ENCODE measurements at places on chromosomes 4 and X.
A peak's percentile ranks its signal among the peaks of the same experiment; 100 is the strongest.

- H3K4me3 ChIP-seq, result no peak overlapping the region
- no peaks in the 10 kb centered on the region for H3K27me3 ChIP-seq
- 0 out of 2 replicates have a peak, but pooled peaks cover 2% of the 10 kb centered on the region for H3K36me3 ChIP-seq
- no peak overlapping the region for H3K27ac ChIP-seq
- H3K4me1 ChIP-seq, result peaks cover 49% of the 10 kb centered on the region
- no peak for DNase-seq
Measured at GRCh38 chr4:153543351-153543750, 77.2 kb downstream of the TMEM131L start.

DNA sequence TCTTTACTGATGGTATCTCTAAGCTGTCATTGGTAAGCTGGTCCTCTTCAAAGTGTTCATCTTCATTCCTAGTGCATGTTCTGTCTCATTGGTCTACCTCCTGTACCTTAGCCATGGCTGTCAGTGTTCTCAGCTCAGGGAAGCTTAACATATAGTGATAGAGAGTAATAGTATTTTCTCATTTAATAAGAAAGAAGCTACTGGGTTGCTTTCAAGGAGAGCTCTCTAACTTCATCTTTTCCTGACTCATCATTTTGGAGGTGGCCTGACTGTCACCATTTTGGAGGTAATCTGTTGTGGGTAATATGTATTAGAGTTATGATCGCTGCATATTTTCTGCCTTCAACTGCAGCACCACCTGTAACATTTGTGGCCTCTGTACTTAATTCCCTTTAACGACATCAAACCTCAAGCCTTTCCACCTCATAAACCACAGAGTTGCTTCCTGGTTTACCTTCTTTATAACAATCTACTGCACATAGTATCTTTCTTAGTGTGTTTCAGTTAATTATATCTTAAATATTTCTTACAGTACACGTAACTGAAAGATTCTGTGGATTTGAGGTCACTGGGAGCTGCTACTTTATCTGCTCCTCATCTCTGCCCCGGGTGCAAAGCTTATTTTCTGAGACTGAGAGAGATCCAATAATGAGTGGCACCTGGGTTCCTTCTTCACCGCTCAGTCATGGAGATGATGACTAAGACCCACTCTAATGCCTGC, 474.0 kb upstream of the TECRL start:
- H3K4me3 ChIP-seq, result no peak overlapping the region
- H3K36me3 ChIP-seq, result no peaks in the 10 kb centered on the region
- no peaks in the 10 kb centered on the region for H3K27me3 ChIP-seq
- peaks cover 4% of the 10 kb centered on the region for H3K4me1 ChIP-seq
- H3K27ac ChIP-seq, result no peak overlapping the region

DNA sequence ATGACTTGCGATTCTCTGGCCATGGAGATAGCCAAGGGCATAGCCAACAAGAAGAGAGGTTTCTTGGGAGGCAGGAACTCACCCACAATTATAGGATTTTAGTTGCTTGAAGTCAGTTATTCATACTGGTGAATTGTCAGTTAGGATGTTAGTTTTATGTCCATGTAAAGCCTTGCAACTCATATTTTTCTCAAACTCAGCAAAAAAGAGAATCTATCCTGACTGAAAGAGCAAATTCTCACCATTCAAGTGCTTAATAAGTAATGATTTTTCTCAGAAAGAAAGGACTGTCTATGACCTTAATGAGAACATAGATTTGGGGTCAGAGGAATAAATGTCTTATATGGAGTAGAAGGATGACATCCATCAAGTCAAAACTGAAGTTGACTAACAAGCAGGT, 934.5 kb downstream of the STPG2 start:
- H3K4me3 ChIP-seq, result no peak overlapping the region
- DNase-seq, result no peak
- peaks cover 18% of the 10 kb centered on the region for H3K4me1 ChIP-seq
- H3K27me3 ChIP-seq, result no peaks in the 10 kb centered on the region

DNA sequence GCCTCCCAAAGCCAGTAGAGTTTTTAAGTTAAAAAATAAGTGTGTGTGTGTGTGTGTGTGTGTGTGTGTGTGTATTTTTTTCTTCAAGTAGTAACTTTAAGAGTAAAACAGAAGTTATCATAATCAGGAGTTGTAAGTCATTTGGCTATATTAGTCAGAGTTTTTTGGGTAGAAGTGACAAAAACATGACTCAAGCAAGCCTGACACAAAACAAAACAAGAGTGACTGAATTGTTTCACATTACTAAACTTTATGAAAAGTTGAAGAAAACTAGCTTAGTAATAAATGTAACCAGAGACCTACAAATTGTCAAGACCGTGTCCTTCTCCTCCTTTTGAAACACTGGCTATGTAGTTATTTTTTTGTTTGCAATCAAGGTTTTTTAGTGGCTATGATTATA, 738.0 kb upstream of the PITX2 start:
- H3K27ac ChIP-seq, result no peak overlapping the region
- H3K4me1 ChIP-seq, result no peaks in the 10 kb centered on the region
- H3K4me3 ChIP-seq, result no peak overlapping the region
- no peaks in the 10 kb centered on the region for H3K27me3 ChIP-seq

GRCh38 chrX:83845397-83845796, 15.5 kb upstream of the CYLC1 start:
- H3K4me3 ChIP-seq, result no peak overlapping the region
- H3K27me3 ChIP-seq, result no peaks in the 10 kb centered on the region
- no peaks in the 10 kb centered on the region for H3K4me1 ChIP-seq
- DNase-seq, result no peak
- no peak overlapping the region for H3K27ac ChIP-seq
- no peaks in the 10 kb centered on the region for H3K36me3 ChIP-seq

GRCh38 chr4:140372751-140373327, 607 bp upstream of the SCOC start:
- no peak for DNase-seq
- no peaks in the 10 kb centered on the region for H3K36me3 ChIP-seq
- no peaks in the 10 kb centered on the region for H3K27me3 ChIP-seq
- H3K27ac ChIP-seq, result no peak overlapping the region

- no peaks in the 10 kb centered on the region for H3K36me3 ChIP-seq
- peak overlapping the region; percentile 92 for H3K4me3 ChIP-seq
Measured at GRCh38 chr4:39637221-39637585, 1.5 kb downstream of the SMIM14 start.

DNA sequence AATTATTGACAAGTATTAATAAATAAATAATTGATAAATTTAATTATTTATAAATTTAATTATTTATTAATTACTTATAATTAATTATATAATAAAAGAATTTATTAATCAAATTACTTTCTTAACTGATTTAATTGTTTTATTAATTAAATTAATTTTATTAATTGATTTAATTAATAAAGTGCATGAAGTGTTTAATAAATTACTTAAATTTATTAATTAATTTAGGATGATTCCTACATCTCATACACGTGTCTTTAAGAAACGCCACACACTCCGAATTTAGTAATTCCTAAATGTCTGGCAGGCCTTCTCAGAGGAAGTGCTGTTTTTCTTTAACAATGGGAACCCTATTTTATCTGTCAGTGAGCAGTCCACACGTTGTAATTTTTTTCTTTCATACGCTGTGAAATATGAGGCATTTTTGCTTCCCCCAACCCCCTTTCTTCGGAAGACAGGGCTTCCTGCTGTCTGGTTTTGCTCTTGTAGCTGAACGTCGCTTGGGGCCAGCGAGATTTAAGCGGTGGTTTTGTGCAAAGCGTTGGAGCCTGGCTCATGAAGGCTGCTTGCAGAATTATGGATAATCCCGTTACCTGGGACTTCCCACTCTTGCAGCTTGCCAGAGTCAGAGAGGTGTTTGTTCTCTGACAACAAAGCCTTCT, 46.8 kb downstream of the CRLF2 start:
- no peak for DNase-seq
- H3K4me1 ChIP-seq, result peaks cover 33% of the 10 kb centered on the region
- peaks cover 9% of the 10 kb centered on the region for H3K36me3 ChIP-seq
- H3K27me3 ChIP-seq, result peaks cover 7% of the 10 kb centered on the region

GRCh38 chrX:48606091-48606490, 8.8 kb downstream of the WDR13 start:
- no peak overlapping the region for H3K27ac ChIP-seq
- peaks cover 9% of the 10 kb centered on the region for H3K4me1 ChIP-seq
- no peaks in the 10 kb centered on the region for H3K27me3 ChIP-seq
- DNase-seq, result peak; percentile 32

DNA sequence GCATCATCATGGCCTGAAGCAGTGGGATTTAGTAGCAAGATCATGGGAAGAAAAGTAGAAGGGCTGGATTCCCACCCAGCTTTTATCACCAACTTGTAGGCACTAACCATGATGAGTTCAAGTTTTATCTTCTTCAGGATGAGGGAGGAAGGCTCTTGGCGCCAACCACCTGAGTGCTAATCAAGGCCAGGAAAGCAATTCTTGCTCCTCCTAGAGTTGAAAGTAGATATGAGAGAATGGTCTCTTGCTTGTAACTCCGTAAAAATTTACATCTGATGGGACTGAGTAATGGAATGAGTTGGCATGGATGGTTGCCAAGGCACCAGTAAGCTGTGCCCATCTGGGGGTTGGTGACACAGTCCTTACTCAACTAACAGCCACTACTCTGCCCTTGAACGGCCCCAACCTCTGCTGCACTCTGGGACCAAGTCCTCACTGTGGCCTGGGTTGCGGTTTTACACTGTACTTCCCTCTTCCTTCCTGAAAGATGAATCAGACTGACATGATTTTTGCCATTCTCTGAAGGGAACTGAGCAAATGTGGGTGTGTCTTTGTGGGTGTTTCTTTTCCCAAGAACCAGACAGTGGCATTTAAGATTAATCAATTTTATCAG, 39.4 kb upstream of the NDP start:
- no peaks in the 10 kb centered on the region for H3K36me3 ChIP-seq
- no peak for DNase-seq
- no peak overlapping the region for H3K4me3 ChIP-seq
- no peaks in the 10 kb centered on the region for H3K27me3 ChIP-seq
- H3K4me1 ChIP-seq, result no peaks in the 10 kb centered on the region
- H3K27ac ChIP-seq, result no peak overlapping the region

DNA sequence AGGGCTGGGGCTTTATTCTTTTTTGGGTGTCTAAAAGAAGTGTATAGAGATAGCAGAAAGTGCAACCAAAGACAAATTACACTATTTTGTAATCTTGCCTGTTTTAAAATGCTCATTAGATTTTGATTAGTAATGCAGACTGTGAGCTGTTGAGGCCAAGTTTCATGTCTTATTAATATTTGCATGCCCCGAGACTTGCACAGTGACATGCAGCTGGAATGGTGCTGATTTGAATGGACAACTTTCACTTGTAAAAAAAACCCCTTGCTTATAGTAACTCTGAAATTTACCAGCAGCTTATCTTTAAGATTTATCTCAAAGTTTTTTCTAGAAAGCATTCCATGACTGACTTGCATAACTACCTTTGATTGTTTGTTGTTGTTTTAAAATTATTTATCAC, 835.1 kb upstream of the IGFBP7 start:
- no peak overlapping the region for H3K4me3 ChIP-seq
- peaks cover 10% of the 10 kb centered on the region for H3K4me1 ChIP-seq
- DNase-seq, result no peak
- H3K36me3 ChIP-seq, result no peaks in the 10 kb centered on the region

DNA sequence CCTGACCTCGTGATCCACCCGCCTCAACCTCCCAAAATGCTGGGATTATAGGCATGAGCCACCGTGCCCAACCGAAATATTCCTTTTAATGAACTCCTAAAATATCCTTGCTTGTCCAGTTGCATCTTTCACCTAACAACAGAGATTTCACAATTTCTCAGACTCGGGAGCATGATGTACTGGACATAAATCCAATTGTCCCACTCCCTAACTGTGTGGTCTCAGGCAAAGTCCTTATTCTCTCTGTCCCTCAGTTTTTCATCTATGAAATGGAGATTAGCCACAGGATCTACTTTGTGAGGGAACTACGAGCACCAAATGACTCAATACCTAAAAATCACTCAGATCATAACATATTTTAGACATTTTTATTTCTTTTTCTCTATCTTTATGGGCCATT, 9.3 kb downstream of the RAB40A start:
- no peaks in the 10 kb centered on the region for H3K27me3 ChIP-seq
- 0 out of 2 replicates have a peak, but pooled peaks cover 3% of the 10 kb centered on the region for H3K4me1 ChIP-seq
- DNase-seq, result no peak
- H3K36me3 ChIP-seq, result no peaks in the 10 kb centered on the region
- no peak overlapping the region for H3K27ac ChIP-seq
- H3K4me3 ChIP-seq, result no peak overlapping the region

DNA sequence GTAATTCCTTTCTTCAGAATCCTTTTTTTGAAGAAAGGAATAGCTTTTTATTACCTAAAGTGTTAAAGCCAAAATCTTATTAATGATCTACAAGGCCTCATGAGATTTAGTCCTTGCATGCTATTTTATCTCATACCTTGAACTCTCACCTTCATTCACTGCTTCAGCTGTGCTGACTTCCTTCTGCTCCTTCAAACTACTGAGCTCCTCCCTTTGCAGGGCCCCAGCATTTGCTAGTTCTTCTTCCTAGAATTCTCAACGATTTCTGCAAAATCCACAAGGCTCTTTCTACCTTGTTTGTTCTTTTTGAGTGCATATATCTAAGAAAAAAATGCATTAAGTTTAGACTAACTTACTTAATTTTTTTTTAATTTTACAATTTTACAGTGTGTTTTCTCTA, 619.5 kb downstream of the EPHA5 start:
- no peaks in the 10 kb centered on the region for H3K27me3 ChIP-seq
- H3K36me3 ChIP-seq, result no peaks in the 10 kb centered on the region
- no peak for DNase-seq
- no peak overlapping the region for H3K27ac ChIP-seq
- no peak overlapping the region for H3K4me3 ChIP-seq
- peaks cover 11% of the 10 kb centered on the region for H3K4me1 ChIP-seq

- no peak for DNase-seq
- no peak overlapping the region for H3K27ac ChIP-seq
- H3K4me3 ChIP-seq, result no peak overlapping the region
Measured at GRCh38 chrX:24305905-24306304, 8.0 kb downstream of the SUPT20HL2 start.

GRCh38 chrX:153870791-153871360, 15.1 kb downstream of the L1CAM start:
- H3K36me3 ChIP-seq, result peaks cover 2% of the 10 kb centered on the region
- no peak overlapping the region for H3K27ac ChIP-seq
- H3K4me3 ChIP-seq, result no peak overlapping the region
- peaks cover 6% of the 10 kb centered on the region for H3K4me1 ChIP-seq
- no peak for DNase-seq

- H3K4me1 ChIP-seq, result peaks cover 25% of the 10 kb centered on the region
- peak overlapping the region; percentile 35 for H3K4me3 ChIP-seq
- peaks cover 32% of the 10 kb centered on the region for H3K27me3 ChIP-seq
- no peak overlapping the region for H3K27ac ChIP-seq
Measured at GRCh38 chr4:3869661-3870566, 103.7 kb downstream of the ADRA2C start.

DNA sequence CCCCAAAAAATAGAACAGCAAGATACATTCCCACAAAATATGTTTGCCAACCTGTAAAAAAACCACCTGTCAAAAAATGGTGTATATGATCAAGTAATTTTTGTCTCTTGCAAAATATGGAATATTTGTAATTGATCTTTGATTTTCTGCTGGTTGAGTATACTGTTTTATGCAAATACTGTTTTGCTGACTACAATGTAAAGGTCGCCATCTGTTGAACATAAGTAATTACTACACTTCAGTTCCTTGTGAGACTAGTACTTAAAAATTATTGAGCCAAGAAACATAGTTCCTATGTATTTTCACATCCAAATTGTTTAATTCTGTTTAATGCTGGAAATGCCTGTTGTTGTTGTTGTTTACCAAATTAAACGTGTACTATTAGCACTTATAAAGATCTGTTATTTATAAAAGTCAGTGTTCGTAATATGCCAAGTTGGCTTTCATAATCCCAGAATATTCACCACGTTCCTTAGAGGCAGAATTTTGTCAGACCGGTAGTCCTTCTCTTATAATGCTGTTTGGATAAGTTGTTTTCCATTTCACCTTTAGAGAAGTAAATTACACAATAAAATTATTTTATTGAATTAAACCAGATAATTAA, 144.2 kb downstream of the PDLIM5 start:
- H3K4me3 ChIP-seq, result no peak overlapping the region
- peaks cover 2% of the 10 kb centered on the region for H3K4me1 ChIP-seq
- H3K36me3 ChIP-seq, result no peaks in the 10 kb centered on the region
- no peak overlapping the region for H3K27ac ChIP-seq
